Colonic mucosa (tissue), 4 donors: ENCODE measurements at places on chromosomes 5 and 9.
A peak's percentile ranks its signal among the peaks of the same experiment; 100 is the strongest.

- DNase-seq, result no peak
These were observed 320.4 kb downstream of the DRD1 start for GRCh38 chr5:175123542-175123941.

GRCh38 chr5:203246-203930 lies 12.1 kb downstream of the LRRC14B start:
- no peak for DNase-seq

DNA sequence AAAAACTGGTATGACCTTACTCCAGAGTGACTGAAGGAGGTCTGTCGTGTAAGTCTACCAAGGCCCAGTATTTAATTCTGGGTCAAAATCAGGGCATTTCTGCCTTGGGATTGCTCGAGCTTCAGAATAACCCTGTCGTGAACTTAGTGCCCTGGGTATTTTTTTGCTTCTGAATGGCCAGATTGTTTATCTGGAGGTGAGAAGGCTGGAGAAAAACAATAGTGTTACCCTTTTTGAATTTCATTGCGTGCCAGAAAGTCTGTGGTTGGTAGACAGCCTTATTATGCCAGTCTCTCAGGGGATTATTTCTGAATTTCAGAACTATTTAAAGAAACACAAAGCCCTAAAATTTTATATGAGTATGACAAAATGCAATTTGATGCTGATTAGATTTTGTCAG lies 323.4 kb downstream of the CSNK1G3 start:
- DNase-seq, result no peak

DNA sequence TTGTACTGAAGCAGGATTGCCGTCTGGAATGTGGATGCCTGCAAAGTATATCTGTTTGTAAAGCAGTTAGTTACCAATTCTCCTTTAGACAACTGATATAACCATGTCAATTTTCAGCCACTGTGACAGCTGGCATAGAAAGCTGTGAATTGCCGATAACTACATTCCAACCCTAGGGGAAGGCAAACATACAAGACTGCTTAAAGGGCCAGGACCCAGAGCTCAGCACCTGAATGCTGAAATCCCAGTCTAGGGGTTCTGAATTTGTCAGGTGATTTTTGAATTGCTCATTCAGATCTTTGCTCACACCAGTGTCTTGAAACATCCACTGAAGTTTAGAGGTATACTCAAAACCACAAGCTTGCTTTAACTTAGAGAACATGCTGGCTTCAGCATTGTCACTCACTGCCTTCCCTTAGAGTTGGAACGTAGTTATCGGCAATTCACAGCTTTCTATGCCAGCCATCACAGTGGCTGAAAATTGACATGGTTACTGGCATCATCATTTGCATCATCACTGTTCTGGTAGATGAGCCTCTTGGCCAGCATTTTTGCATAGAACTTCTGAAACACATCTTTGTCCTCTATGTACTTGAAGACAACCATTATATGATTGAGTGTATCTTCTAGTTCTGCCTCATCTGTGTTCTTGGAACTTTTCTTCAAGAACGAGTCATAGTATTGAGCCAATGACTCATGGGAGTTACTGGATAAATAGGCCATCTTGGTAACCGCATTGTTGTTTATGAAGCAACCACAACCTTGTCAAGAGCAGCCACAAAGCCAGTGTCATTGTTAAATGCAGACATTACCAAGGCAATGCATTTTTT lies 82.1 kb downstream of the CCDC192 start:
- no peak for DNase-seq

GRCh38 chr9:86585422-86586143 lies 231.4 kb upstream of the TUT7 start:
- no peak for DNase-seq

DNA sequence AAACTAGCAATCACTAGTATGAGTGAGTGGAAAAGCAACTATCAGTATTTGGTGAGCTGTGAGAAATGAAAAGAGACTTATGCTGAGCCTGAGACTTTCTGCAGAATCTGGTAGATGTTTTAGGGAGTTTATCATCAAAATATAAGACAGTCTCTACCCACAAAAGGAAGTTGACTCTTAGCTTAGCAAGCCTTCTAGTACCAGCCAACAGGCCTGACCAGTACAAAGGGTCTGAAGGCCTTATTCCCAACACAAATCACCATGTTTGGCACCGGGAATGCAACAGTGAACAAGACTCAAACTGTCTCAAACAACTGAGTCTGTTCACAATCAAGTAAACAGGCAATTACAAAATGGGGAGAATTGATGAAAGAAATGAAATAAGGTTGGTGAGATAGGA lies 244.4 kb downstream of the CWC27 start:
- DNase-seq, result no peak

- DNase-seq, result no peak
These were observed 103.5 kb downstream of the MAMDC2 start for GRCh38 chr9:70147196-70147595.

GRCh38 chr5:10118150-10118549 lies 131.5 kb downstream of the ATPSCKMT start:
- no peak for DNase-seq

DNA sequence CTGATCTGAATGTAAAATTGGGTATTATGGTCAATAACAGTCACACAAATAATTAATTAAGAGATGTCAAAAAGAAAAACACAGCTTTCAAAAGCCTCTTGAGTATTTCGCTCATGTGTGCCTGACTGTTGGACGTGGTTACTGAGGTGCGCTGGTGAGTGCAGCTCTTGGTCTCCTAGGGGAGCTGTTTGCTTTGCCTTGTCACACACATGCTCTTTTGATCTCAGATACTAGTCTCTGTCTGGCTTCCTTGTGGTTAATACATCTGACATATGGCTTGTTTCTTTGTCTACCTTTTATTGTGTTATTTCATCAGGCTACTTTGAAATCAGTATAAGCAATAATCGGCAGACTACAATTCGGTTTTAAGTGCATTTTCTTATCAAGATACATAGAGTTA lies 51.5 kb downstream of the PCSK1 start:
- DNase-seq, result peak; percentile 20

DNA sequence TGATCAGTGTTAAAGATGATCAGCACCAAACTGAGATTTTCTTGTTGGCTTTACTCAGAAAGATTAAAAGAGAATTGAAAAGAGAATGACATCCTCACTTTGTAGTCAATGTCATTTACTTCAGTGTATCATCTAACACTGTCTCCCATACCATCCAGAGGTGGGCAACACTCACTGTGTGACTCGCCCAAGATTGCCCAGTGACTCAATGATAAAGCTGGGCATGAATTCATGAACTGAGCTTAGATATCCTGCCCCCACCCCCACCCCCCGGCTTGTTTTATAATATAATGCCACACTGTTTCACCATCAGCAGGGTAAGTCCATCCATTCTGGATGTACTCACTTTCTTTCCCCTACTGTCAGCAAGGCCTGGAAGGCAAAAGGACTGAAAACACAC lies 242.2 kb downstream of the FAM114A2 start:
- no peak for DNase-seq

DNA sequence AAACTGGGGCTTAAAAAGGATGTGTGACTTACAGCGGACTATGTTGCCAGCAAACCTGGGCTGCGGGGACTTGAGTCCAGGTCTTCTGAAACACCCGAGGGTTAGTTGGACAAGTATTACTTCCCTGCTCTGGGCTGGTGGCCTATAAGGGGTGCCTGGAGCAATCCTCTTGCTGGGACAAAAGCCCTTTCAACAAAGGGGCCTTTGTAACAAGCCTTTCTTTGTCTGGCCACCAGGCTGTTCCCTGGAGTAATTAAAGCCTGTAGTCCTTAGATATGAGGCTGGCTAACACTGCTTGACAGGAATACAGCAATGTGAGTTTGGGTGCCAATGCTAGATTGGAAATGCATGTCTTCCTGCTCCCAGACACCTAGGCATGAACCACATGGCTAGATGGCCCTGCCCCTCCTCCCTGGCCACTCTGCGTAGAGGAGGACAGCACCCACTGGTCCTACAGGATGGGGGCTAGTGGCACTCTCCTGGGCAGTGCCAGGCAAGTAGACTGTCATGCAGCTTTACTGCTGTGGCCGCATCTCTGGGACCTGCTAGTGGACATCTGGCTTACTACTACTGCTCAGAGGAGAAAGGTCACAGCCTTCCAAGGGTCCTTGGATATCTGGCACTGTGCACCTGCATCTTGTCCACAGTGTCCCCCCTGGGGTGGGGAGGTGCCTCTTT lies 343.1 kb downstream of the ZSWIM6 start:
- peak; percentile 50 for DNase-seq

- peak; percentile 86 for DNase-seq
These were observed 1.2 kb upstream of the AJM1 start for GRCh38 chr9:136840877-136841645.
